ENCODE measurements at places on chromosomes 12 and 14.

DNA sequence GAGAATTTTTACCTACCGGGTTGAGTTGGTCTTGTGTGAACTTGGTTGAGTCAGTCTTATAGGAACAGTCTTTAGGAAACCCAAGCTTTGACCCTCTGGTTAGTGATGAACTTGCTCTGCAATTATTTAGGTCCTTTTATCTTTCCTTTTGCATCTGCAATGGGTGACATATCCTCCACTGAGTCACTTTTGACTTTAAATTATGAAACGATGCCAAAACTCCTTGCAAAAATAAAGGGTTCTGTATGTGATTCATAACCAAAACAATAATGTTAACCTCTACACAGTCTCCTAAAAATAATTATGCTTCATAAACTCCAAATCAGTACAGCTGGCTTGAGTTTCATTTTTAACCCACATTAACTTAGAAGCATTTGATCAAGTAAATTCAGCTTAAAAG is 979.4 kb downstream of the GALC start:
- DNase-seq, result peak; percentile 73

DNA sequence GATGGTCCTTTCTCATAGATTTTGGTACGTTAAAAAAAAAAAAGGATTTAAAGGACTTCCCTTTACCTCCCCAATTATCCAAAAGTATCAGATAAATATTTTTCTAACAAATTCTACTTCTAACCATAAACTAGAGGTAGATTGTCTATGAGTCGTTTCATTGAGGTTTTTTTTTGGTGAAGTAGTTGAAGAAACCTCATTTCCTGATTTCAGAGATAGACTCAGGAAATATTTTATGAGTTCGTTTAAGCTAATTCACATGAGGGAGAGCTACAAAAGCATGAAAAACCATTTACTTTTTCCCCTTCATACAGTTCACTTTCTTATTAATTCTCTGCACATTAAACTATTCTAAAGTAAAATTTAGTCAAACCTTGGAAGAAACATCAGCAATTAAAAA is 112.5 kb downstream of the RALGAPA1 start:
- DNase-seq, result no peak

GRCh38 chr14:52950898-52951680 is at the start of gene FERMT2:
Gene FERMT2 (minus strand): TSS chr14:52951050. CDS start chr14:52950568, 482 bp downstream.
- peak; percentile 82 for DNase-seq

- peak; percentile 15 for DNase-seq
These were observed 3.1 kb downstream of the SLC25A29 start for GRCh38 chr14:100303179-100303578.

GRCh38 chr12:28388879-28389278 is 198.6 kb downstream of the CCDC91 start:
- DNase-seq, result no peak
